ENCODE measurements at places on chromosomes 2 and 18.
A peak's percentile ranks its signal among the peaks of the same experiment; 100 is the strongest.

DNA sequence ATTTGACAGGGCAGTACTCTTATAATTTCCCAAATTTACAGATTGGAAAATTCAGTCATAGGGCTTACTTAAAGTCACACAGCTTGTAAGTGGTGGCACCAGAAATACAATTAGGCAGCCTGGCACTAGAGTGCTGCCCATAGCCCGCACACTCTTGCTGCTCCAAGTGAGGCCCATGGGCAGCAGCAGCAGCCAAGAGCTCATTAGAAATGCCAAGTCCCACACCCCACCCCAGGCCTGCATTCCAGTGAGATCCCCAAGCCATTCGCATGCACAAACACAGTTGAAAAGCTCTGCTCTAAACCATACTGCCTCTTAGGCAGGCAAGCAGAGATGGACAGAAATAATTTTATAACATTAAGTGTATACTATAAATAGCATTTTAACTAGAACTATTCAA lies 379.3 kb upstream of the PKDCC start:
- no peak for DNase-seq

GRCh38 chr2:229980431-229981184 lies 58.3 kb downstream of the FBXO36 start:
- peak; percentile 74 for DNase-seq

- no peak for DNase-seq
Observed at GRCh38 chr18:32072321-32072720, 19.4 kb upstream of the RNF138 start.

GRCh38 chr2:20224164-20224715 lies 690 bp downstream of the SDC1 start:
- DNase-seq, result no peak

GRCh38 chr2:241356871-241357260 lies 781 bp downstream of the FARP2 start:
- no peak for DNase-seq

DNA sequence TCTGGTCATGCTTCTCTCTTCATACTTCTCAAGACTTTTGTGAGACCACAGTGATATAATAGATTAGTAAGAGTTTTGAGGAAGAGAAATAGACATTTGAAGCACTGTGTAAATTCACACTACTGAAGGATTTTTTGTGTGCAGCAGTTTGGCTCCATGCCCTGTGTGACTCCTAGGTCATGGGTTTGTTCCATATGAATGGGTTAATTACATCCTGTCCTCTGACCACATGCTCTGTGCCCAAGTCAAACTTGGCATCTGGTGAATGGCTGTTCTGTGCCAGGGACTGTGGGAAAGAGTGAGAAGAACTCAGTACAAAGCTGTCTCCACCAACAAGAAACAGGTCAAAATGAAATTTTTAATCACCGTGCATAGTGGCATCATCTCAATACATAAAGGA lies 304.0 kb downstream of the LNPK start:
- DNase-seq, result no peak
